Upper lobe of left lung (tissue), 6 donors: ENCODE measurements at places on chromosomes 5 and 9. TPM values are rescaled to one million over a fixed set of nuclear protein-coding genes. Genes with fewer than 3 reads are reported as not detected.

GRCh38 chr5:135526924-135527323 is 8.8 kb downstream of the NEUROG1 start:
- no peak for DNase-seq
- H3K27ac ChIP-seq, result no peak overlapping the region
- no peak overlapping the region for H3K4me3 ChIP-seq
- no peaks in the 10 kb centered on the region for H3K4me1 ChIP-seq
- no peaks in the 10 kb centered on the region for H3K27me3 ChIP-seq

- no peak overlapping the region for H3K27ac ChIP-seq
- H3K27me3 ChIP-seq, result no peaks in the 10 kb centered on the region
- H3K4me1 ChIP-seq, result no peaks in the 10 kb centered on the region
- H3K4me3 ChIP-seq, result no peak overlapping the region
- H3K36me3 ChIP-seq, result no peaks in the 10 kb centered on the region
Observed at GRCh38 chr5:33115467-33115866, 325.3 kb upstream of the TARS1 start.

DNA sequence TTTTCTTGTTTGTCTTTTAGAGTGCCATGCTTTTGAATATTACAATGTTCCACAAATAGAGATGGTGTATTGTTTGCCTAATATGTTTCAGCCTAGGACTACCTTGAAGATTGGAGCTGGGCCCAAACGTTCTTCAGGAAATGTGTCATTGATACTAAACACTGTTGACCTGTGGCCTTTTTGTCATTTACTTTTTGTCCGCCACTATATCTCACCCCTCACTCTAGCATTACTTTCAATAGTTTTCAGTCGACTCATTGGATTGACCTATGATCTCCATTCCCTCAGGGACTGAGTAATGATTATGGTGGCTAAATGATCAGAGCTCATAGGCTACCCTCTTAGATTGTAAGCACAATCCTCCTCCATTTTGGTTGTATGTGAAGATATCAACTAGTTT is 115.8 kb downstream of the NUDT12 start:
- H3K4me1 ChIP-seq, result no peaks in the 10 kb centered on the region
- H3K27me3 ChIP-seq, result no peaks in the 10 kb centered on the region
- H3K36me3 ChIP-seq, result no peaks in the 10 kb centered on the region
- no peak overlapping the region for H3K4me3 ChIP-seq
- no peak for DNase-seq
- H3K27ac ChIP-seq, result no peak overlapping the region

The LVRN gene
- total RNA-seq, result not detected

The TXNDC15 gene
- 77.7 TPM for total RNA-seq

- H3K4me1 ChIP-seq, result no peaks in the 10 kb centered on the region
- H3K27ac ChIP-seq, result no peak overlapping the region
- peaks cover 12% of the 10 kb centered on the region for H3K36me3 ChIP-seq
- DNase-seq, result no peak
- no peaks in the 10 kb centered on the region for H3K27me3 ChIP-seq
- no peak overlapping the region for H3K4me3 ChIP-seq
Observed at GRCh38 chr5:79687889-79688288, 1.7 kb upstream of the CMYA5 start.

DNA sequence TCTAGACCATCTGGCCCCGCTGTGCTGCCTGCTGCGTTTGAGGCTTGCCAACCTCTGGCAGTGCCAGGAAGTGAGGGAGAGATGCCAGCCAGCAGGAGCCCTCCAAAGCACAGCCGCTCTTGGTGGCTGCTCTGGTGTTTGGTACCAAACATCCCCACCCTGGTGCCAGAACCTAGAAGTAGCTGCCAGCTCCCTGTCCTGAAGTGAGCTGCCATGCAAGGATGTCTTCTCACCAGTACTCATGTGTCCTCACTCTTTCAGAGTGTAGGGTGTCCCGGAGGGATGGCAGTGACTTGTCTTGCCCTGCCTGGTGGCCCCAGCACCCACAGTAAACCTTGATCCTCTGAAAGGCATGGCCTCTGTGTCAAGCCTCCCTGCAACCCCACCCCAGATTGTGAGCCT is 43.4 kb downstream of the AMBP start:
- H3K27ac ChIP-seq, result no peak overlapping the region
- no peaks in the 10 kb centered on the region for H3K27me3 ChIP-seq
- H3K4me3 ChIP-seq, result no peak overlapping the region
- peaks cover 17% of the 10 kb centered on the region for H3K36me3 ChIP-seq
- no peaks in the 10 kb centered on the region for H3K4me1 ChIP-seq

GRCh38 chr9:137310189-137311052 is 8.3 kb upstream of the NRARP start:
- peak; percentile 20 for DNase-seq
- H3K27me3 ChIP-seq, result no peaks in the 10 kb centered on the region
- H3K27ac ChIP-seq, result no peak overlapping the region

The GABRA1 gene
- total RNA-seq, result not detected

The SPARC gene
- total RNA-seq, result 424 TPM

GRCh38 chr9:94811074-94811473 is 84.6 kb downstream of the AOPEP start:
- no peaks in the 10 kb centered on the region for H3K36me3 ChIP-seq
- H3K27ac ChIP-seq, result no peak overlapping the region
- H3K4me1 ChIP-seq, result peaks cover 12% of the 10 kb centered on the region
- no peaks in the 10 kb centered on the region for H3K27me3 ChIP-seq

DNA sequence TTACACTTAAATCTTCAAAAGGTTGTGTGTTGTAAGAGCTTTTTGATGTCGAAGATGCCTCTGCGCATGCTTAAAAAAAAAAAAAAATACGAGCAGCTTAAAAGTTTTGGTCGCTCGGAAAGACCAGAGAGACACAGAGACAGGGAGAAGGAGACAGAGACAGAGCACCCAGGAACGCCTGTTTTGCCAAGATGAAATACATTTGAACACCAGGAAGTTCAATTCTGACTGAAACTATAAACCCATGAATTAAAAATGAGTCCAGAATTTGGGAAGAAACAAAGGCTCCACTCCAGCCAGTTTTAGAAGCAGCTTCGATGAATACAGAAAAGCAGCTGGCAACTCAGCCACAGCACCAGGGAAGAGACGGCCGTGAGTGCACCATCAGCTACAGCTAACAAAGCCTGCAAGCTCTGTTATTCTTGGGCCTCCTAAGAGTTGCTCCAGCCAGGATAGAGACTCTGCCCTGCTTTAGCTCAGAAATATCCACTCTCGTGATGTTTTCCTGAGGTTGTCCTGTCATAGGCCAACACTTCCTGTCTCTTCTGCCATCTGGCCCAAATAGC is 2.5 kb upstream of the ZNF474 start:
- no peak overlapping the region for H3K27ac ChIP-seq
- H3K36me3 ChIP-seq, result no peaks in the 10 kb centered on the region
- H3K4me1 ChIP-seq, result no peaks in the 10 kb centered on the region
- no peak overlapping the region for H3K4me3 ChIP-seq
- DNase-seq, result no peak

- H3K4me1 ChIP-seq, result peaks cover 35% of the 10 kb centered on the region
- H3K27me3 ChIP-seq, result no peaks in the 10 kb centered on the region
- H3K27ac ChIP-seq, result no peak overlapping the region
- H3K4me3 ChIP-seq, result no peak overlapping the region
- no peak for DNase-seq
- H3K36me3 ChIP-seq, result peaks cover 8% of the 10 kb centered on the region
Observed at GRCh38 chr5:88824141-88824540, 58.8 kb downstream of the MEF2C start.

DNA sequence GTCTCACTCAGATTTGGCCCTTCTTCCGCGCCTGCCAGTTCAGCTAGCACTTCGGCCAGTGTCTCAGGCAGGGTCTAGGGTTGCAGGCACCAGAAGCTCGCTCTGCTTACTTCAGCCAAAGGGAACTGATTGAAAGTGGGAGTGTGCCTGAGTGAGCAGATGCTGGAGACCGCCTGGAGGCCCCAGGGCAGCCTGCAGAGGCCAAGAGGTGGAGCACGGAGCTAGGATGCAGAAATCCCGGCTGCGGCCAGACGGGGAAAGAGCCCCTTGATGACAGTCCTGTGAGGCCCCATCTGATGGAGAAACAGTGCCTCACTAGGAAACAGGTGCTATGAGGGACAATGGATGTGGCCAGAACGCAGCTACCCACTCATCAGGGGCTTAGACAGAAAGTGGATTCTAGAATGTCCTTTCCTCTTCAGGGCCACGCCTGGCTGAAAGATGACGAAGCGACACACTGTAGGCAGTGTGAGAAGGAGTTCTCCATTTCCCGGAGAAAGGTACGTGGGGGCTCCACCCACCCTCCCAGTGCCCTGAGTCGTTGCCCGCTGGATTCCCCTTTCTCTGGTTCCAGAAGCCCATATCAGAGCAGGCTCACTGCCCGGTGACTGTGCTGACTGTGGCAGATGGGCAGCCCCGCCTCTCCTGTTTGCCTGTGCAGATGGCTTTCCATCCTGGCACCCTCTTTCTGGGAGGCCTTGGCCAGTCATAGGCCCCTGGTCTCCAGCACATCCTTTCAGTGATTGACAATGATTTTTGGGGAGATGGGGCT is 16.1 kb downstream of the HNRNPH1 start:
- no peak for DNase-seq
- peaks cover 6% of the 10 kb centered on the region for H3K4me1 ChIP-seq
- H3K27ac ChIP-seq, result no peak overlapping the region
- H3K4me3 ChIP-seq, result no peak overlapping the region
- H3K36me3 ChIP-seq, result peaks cover 90% of the 10 kb centered on the region

DNA sequence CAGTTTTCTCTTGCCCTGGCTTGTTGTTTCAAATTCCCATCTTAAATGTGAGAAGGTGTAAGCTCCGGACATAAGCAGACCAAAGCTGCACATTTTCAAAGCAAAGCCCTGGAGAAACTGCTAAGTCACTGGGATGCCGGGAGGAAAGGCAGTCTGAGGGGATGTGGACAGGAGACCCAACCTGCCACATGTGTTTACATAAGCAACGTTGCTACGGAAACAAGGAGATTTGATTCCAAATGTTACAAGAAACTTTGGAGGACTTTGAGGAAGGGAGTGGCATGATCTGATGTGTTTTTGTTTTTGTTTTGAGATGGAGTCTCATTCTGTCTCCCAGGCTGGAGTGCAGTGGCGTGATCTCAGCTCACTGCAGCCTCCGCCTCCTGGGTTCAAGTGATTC is 25.7 kb upstream of the INSYN2B start:
- H3K4me1 ChIP-seq, result no peaks in the 10 kb centered on the region
- no peak for DNase-seq
- no peak overlapping the region for H3K4me3 ChIP-seq
- H3K27ac ChIP-seq, result no peak overlapping the region

DNA sequence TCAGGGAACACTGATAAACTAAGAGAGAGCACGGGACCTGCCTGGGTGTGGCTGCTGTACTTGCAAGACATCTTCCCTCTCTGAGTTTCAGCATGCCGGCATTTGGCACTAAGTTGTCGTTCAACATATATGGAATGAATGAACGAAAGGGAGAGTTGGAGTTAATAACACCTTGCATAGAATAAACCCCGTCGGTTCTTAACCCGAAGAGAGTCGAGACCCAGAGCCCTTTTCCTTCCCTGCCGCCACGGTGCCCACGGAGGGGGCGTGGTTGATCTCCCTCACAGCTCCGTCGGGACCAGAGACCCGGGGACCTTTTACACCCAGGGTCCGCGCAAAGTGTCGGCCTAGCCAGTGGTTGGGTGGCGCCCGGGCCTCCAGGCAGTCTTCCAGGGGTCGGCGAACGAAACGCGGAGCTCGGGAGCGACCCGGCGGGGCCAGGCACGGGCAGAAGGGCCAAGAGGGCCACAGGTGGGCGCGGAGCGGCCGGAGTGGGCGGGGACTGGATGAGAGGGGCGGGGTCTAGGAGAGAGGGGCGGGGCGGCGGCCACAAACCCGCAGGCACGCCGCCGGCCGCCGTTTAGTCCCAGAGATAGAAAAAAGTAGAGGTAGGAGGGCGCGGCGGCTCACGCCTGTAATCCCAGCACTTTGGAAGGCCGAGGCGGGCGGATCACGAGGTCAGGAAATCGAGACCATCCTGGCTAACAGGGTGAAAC is 735 bp upstream of the RPL26L1 start:
- peak; percentile 93 for DNase-seq
- H3K27me3 ChIP-seq, result no peaks in the 10 kb centered on the region
- peak overlapping the region; percentile 87 for H3K27ac ChIP-seq
- peaks cover 9% of the 10 kb centered on the region for H3K4me1 ChIP-seq
- peaks cover 6% of the 10 kb centered on the region for H3K36me3 ChIP-seq
- H3K4me3 ChIP-seq, result peak overlapping the region; percentile 91

DNA sequence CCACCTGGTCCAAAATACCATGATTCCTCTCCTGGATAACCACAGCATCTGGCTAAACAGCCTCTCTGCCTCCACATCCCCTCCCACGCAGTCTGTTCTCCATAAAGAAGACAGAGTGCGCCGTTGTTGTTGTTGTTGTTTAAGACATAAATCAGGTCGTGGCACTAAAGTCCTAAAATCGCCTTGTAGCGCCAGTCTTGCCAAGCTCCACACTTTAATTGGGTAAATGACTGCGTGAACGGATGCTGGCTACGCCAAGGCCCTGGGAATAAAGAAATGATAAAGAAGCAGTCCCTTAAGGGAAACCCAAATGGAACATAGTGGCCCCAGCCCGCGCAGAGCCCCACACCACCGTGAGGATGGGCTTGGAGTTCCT is 364 bp upstream of the SFXN1 start:
- no peaks in the 10 kb centered on the region for H3K36me3 ChIP-seq
- H3K27ac ChIP-seq, result no peak overlapping the region
- no peaks in the 10 kb centered on the region for H3K27me3 ChIP-seq
- peaks cover 18% of the 10 kb centered on the region for H3K4me1 ChIP-seq
